ENCODE measurements at places on chromosomes 4 and X.

GRCh38 chrX:48573690-48574269 is 504 bp upstream of the RBM3 start:
- DNase-seq: peak; percentile 39

DNA sequence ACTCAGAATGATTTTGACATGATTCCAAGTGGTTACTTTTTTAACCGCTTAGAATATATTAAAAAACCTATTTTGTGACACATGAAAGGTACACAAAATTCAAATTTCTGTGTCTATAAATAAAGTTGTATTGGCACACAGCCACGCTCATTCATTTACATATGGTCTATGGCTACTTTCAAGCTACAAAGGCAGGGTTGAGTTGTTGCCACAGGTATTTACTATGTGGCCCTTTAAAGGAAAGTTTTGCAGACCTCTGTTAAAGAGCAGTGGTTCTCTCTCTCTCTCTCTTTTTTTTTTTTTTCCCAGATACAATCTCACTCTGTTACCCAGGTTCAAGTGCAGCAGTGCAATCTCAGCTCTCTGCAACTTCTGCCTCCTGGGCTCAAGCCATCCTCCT is 23.0 kb downstream of the GPM6B start:
- no peak for DNase-seq

- no peak for DNase-seq
Measured at GRCh38 chr4:80610199-80610598, 274.7 kb downstream of the CFAP299 start.

DNA sequence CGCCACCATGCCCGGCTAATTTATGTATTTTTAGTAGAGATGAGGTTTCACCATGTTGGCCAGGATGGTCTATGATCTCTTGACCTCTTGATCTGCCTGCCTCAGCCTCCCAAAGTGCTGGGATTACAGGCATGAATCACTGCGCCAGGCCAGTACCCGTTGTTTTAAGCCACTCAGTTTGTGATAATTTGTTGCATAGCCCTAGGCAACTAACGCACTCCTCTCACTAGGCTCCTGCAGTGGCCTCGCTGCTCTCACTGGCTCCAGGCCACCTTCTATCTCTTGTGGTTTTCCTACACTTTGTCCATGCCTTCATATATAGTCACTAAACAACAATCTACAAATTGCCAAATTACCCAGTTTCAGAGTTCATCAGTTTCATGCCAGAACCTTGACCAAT is 58.1 kb downstream of the DCHS2 start:
- DNase-seq: no peak

DNA sequence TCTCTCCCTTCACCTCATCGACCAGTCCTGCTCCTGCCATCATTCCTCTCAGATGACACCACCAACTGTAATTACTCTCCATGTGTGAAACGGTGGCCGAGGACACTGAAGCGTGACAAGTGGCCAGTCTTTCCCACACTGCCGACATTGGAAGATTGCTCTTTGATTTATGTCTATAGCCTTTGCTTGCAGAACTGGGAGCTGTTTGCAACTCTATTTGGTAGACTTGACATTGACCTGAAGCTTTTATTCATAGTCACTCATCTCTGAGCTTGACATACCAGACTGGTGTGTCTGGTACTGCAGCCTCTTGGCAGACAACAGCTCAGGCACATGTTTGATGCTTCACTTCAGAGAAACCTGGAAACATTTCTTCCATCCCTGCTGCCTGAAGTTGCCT is 121.8 kb upstream of the GALNT7 start:
- peak; percentile 25 for DNase-seq

DNA sequence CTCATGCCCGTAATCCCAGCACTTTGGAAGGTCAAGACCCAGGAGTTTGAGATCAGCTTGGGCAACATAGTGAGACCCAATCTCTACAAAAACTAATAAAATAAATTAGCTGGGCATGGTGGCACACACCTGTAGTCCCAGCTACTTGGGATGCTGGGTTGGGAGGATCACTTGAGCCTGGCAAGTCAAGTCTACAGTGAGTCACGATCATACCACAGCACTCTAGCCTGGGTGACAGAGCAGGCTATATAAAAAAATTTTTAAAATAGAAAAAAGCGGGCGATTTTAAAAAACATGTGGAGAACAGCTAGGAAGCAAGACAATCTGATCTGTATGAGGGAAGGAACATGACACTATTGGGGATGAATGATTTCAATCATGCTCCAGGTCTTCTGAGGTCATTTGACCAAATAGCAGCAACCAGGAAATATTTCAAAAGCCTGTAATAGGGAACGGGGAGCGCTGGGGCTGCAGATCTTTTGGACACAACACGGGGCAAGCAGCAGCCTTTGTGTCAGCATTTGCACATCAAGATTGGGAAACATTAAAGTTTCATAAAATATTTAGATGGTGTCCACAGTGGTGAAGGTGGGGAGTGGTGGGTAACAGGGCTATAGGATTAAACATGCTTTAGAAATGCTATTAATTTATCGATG is 48.3 kb upstream of the GUCY1A1 start:
- DNase-seq: no peak

- no peak for DNase-seq
Measured at GRCh38 chr4:29423836-29424721, 1296.1 kb upstream of the PCDH7 start.
